MCF 10A (cell line): ENCODE measurements at places on chromosomes 16 and 17.

- DNase-seq: no peak
Observed at GRCh38 chr17:70078549-70078948, 3.5 kb downstream of the KCNJ16 start.

GRCh38 chr16:76193906-76194615 is 83.1 kb upstream of the CNTNAP4 start:
- DNase-seq: peak; percentile 41

- no peak for DNase-seq
Observed at GRCh38 chr16:73046202-73046848, 1.6 kb downstream of the ZFHX3 start.

GRCh38 chr17:67080804-67081203 is 36.5 kb downstream of the CACNG1 start:
- DNase-seq: no peak

- no peak for DNase-seq
Observed at GRCh38 chr16:57070424-57070823, 22.0 kb upstream of the CPNE2 start.

DNA sequence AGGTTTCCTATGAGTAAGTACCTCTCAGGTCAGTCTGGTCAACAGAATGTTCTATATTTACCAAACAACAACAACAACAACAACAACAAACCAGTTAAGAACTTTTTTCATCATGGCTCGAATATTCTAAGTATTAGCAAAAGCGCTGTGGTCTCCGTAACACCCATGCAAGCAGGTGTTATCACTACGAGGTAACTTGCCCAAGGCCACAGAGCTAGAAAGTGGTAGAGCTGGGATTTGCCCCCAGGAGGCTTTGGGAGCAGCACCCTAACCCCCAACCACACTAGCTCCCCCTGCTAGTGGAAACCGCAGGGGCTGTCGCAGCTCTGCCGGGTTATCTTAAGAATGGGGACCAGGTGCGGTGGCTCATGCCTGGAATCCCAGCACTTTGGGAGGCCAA is 23.9 kb upstream of the C16orf74 start:
- DNase-seq: no peak

GRCh38 chr17:983921-984320 is 4.3 kb upstream of the NXN start:
- DNase-seq: no peak

DNA sequence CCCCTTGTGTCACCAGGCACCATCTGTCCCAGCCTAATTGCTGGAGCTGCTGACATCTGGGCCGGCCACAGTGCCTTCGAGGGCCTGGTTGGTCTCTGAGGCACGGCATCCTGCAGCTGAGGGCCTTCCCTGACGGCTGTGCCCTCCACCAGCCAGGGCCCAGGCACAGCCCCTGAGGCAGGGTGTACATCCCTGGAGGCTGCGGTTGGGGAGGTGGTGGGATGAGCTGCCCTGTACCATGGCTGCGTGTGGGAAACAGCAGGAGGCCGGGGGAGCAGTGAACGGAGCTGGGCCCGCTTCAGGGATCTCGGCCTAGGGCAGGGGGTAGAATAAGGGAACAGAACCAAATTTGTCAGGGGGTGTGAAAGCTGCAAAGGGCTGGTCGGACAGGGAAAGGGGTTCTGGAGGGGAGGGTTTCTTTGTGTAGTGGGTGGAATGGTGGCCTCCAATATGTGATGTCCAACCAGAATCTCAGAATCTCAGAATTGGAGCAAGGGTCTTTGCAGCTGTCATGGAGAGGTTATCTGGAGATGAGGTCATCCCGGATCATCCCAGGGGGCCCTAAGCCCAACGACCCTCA is 10.0 kb upstream of the SLC38A10 start:
- DNase-seq: no peak

GRCh38 chr17:21678393-21679081 is 13.8 kb upstream of the KCNJ18 start:
- no peak for DNase-seq

DNA sequence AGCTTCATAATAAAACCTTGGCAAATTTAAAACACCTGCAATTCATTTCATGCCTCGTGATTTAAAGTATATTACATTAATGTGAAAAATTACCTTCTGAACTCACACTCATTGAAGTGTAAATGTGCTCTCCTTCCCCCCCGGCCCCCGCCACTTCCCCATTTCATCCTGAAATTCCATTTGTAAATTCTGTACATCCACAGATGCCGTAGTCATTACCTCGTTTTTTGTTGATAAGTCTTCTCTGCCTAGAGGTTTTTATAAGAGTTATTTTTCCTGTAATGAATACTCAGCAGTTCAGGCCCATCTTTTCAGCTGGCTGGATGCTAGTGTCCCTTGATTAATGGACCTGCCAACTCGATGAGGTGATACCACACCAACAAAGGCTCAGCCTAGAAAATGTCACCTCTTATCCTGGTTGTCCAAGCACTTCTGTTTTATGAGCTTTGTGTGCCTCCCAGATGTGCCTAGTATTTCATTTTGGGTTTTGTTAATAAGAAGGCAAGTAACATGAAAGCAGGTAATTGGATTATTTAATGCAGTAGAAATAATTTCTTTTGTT is 64.8 kb upstream of the KIFC3 start:
- DNase-seq: no peak

- no peak for DNase-seq
Observed at GRCh38 chr16:50038286-50038685, 13.3 kb downstream of the CNEP1R1 start.

GRCh38 chr17:78923660-78924453 is 1.3 kb downstream of the TIMP2 start:
- peak; percentile 82 for DNase-seq
